ENCODE measurements at places on chromosomes 4 and X.

GRCh38 chr4:140296335-140297220 lies 76.9 kb upstream of the SCOC start:
- no peak for DNase-seq

- no peak for DNase-seq
Measured at GRCh38 chr4:56050625-56051024, 101.9 kb downstream of the CEP135 start.

DNA sequence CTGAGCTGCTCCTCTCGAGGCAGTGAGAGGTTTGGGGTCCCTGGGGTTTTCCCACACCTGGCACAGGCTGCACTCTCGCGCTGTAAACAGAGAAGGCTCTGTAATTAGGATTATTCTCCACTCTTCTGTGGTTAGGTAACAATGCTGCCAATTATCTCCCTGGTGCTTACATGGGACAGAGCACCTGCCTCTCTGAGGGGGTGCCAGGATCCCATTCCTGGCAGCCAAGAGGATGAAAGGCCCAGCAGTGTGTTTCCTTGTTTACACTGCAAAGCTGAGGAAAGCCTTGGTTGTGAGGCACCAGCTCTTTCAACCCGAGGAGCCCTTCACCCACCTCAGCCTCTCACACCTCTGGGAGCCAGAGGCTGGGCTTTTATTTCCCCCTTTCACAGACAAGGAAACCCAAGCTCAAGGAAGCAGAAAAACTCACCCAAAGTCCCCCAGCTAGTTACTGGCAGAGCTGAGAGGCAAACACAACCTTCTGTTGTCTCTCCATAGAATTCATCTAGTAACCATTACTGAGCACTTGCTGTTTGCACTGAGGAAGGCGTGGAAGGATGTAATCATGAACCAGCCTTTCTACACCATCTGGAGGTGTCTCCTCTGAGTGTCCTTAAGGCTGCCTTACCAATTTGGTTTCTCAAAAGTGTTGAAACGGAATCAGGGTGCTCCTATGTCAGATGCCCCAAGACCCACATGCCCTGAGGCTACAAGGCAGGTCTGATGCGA lies 39.7 kb upstream of the PROM1 start:
- no peak for DNase-seq

DNA sequence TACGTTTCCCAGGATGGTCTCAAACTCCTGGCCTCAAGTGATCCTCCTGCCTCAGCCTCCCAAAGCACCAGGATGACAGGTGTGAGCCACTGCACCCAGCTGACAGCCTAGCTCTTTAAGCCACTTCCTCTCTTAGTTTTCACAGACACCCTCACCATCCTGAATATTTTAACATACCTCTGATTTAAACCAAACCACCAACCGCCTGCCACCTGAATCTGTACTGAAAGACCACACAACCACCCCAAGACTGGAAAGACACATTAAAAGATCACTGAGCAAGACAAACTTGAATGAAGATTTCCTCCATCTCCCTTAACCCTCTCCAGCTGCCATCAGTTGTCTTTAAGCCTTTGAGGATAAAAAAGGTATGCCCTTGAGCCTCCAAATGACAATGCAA lies 110.6 kb downstream of the SH3KBP1 start:
- DNase-seq = no peak

- DNase-seq = no peak
Measured at GRCh38 chr4:8748236-8748575, 123.4 kb downstream of the HMX1 start.

- no peak for DNase-seq
Measured at GRCh38 chr4:76579596-76580375, 144.8 kb downstream of the SHROOM3 start.

DNA sequence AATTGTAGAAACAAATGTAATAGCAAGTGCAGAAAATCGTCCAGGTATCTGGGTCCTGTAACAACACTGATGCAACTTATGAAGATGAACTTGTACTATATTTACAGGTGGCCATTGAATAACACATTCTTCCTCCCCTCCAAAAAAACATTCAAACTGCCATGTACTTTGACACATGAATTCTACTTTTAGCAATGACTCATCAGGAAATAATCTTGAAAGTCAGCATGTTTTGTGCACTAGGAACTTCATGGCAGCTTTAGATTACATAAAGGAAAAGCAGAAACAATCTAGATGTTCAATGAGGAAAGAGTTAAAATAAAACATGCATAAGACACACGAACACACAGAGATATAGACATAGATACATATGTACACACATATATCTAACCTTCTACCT lies 2.5 kb downstream of the PABPC1L2A start:
- DNase-seq = no peak

DNA sequence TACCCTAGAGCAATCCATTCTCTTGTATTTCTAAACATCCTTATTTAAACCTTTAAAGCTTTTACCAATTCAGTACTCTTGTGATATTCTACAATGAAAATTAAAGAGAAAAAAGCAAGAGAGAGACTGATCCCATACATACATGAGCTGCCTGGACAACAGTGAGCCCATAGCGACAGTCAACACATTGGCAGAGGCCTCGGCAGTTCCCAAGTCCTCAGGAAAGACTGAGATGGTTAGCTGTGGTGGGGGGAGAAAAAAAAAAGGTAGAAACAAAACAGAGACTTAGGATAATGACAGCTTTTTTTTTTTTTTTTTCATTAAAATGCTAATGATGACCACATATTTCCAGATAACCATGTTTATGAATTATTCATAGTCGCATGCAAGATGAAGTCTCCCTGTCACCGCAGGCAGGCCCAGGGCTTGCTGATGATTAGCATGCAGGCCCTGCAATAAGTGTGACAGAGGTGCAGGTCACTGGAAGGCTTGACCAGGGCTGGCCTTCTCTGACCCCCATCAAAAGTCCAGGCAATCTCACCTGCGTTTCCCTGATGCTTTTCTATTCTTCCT lies 148.8 kb downstream of the APBB2 start:
- DNase-seq = no peak

DNA sequence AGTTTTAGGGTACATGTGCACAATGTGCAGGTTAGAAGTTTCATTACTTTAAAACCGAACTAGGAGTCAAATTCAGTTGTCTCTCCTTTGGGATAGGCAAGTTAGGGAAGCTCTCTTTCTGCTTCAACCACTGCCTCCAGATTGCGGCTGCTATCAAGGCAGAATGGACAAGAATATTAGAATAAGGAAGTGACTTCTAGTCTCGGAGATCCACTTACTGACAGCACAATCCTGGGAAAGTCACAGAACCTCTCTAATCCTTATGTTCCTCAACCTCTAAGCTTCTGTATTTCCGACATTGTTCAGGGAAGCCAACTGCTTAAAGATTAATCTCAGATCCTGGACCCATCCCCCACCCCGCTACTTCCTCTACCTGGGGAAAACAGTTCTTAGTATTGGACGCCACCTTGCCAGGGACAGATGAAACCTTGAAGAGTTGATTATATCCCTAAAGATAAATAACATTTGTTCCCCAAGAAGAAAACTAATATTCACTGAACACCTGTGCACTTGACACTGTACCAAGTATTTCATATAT lies 2.1 kb downstream of the NUP62CL start:
- DNase-seq = no peak

GRCh38 chrX:16845686-16846085 lies 24.5 kb downstream of the RBBP7 start:
- no peak for DNase-seq

DNA sequence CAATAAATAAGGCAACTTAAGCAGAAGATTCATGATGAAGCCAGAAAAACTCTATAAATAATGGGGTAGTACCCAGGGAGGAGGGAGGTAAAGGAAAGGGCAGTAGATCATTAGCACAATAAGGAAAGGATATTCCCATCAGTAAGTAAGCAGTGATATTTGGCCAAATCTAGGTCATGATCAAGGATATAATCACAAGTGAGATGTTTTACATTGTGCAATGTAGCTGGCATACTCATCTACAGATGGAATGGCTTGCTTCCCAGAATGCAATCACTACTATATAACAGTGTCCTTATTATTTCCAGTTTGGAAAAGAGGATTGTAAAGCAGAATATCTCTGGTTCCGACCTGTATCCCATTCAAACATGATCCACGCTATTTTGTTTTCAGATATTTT lies 483.4 kb downstream of the RPA4 start:
- DNase-seq = no peak

DNA sequence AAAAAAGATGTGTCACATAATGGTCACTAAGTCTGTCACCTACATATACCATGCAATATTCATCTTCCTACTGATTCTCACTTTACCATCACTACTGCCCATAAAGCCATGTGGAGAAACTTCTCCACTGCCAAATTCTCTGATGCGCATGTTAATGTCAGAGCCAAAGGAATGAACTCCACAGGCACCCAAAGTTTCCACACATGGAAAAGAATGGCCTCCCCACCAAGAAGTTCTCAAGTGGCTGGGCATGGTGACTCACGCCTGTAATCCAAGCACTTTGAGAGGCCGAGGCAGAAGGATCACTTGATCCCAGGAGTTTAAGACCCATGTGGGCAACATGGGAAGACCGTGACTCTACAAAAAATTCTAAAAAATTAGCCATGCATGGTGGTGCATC lies 43.8 kb upstream of the UGDH start:
- DNase-seq = no peak

- no peak for DNase-seq
Measured at GRCh38 chrX:48482526-48482925, 6.5 kb downstream of the FTSJ1 start.

DNA sequence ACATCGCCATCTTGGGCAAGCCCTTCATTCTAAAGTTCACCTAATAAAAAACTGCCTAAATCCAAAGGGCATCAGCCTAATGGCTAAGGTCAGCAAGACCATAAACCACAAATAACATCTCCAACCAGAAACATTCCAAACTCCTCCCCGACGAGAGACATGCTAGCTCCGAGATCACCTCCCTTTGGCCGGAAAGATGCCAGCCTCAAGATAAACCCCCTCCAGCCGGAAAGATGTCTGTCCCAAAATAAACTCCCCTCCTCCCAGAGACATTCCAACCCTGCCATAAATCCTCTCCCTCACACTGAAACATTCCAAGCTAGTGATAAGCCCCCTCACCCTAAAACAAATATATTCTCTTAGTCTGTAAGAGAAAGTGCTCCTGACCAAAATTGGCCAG lies 13.3 kb upstream of the DYNLT3 start:
- DNase-seq = no peak

GRCh38 chrX:149010853-149011224 lies 494.3 kb downstream of the IDS start:
- no peak for DNase-seq

DNA sequence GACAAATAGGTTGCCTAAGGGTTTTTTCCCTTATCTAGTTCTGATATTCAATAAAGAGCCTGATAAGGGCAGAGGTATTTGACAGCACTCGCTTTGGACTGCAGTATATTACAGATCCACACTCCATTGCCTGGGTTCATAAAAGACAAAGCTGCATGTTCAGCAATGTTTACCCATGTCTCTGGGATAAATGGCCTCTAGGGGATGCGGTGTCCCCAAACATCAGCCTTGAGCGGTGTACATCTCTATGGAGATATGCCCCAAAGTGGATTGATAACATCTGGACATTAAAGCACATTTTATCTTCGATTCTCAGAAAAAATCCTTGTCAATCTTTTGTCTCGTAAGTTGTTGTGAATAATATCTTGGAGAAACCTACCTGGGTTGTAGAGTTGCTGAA lies 660.8 kb upstream of the AADAT start:
- no peak for DNase-seq

DNA sequence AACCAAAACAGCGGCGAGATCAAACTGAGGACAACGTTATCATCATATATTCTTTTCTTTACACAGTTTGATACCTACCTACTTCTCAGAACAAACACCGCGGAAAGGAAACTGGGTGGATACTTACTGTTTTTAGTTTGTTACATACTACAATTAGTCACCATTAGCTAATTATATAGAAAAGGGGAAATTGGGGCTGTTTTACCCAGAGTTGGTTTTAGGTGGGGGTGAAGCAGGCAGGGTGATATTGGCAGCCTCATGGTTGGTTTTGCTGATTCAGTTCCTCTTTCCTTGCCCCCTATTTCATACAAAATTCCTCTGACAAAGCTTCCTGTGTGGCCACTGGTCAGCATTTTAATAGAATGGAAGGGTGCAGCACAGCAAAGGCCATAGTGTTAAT lies 77.8 kb downstream of the SORBS2 start:
- DNase-seq = no peak

GRCh38 chrX:118760025-118760424 lies 32.6 kb downstream of the IL13RA1 start:
- no peak for DNase-seq

- no peak for DNase-seq
Measured at GRCh38 chrX:124395145-124395880, 49.0 kb downstream of the SH2D1A start.

DNA sequence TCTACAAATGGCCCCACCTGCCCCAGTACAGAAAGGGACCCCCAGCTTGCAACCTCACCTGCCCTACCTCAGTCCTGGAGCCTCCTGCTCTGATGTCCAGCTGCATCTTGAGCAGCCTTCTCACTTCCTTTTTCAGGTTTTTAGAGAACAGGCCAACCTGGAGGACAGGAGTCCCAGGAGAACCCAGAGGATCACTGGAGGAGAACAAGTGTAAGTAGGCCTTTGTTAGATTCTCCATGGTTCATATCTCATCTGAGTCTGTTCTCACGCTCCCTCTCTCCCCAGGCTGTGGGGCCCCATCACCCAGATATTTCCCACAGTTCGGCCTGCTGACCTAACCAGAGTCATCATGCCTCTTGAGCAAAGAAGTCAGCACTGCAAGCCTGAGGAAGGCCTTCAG lies 3.6 kb downstream of the MAGEA11 start:
- DNase-seq = no peak

DNA sequence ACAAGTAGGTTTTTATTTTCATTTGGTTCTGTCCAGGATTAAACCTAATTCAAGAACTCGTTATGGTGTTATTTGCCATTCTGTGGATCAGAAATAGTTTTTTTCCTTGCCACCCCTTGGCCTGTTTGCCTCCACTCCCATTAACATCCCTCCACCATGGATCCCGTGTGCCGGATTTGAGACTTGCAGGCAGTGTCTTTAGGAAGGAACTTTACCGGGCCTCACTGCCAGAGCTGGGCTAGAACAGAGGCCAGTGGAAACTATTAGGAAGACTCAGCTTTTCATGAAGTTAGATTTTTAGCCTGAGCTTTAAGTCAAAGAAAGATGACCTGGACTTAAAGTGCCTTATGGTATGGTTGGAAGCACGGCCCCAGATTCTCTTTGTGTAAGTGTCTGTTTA lies 2.4 kb downstream of the KLHL2 start:
- DNase-seq = no peak

- DNase-seq = no peak
Measured at GRCh38 chrX:77275392-77275791, 171.8 kb upstream of the FGF16 start.

DNA sequence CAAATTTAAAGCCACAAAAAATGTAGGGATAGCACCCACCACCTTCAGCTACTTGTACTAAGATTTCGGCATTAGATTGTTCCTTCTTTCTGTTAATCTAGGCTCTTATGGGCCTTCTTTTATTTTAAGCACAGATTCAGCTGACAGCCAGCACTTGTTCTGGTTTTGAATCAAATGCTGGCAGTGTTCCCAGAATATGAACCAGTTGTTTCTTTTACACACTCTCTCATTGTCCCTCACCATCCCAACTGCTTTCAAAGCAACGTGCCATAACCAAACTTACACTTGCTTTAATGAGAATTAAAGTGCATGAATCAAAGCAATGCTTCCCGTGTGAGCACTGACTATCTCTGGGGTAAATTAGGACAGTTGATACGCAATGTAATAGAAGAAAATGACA lies 744.5 kb upstream of the FAM241A start:
- DNase-seq = no peak

- no peak for DNase-seq
Measured at GRCh38 chrX:97446298-97446882, 562.7 kb downstream of the RPA4 start.

GRCh38 chr4:82508806-82509428 lies 52.9 kb downstream of the TMEM150C start:
- no peak for DNase-seq

Measured in stimulated activated CD4-positive, alpha-beta T cell treated with anti-CD3 and anti-CD28 coated beads, Interleukin-1b, Interleukin-23, amount 100 ng/mL, for 1 hour (primary cell).